CD4-positive, alpha-beta T cell treated with Interleukin-10 for 1 hour (primary cell): ENCODE measurements at places on chromosomes 7 and 10.

- DNase-seq: no peak
Observed at GRCh38 chr7:30447466-30447865, 31.1 kb downstream of the NOD1 start.

DNA sequence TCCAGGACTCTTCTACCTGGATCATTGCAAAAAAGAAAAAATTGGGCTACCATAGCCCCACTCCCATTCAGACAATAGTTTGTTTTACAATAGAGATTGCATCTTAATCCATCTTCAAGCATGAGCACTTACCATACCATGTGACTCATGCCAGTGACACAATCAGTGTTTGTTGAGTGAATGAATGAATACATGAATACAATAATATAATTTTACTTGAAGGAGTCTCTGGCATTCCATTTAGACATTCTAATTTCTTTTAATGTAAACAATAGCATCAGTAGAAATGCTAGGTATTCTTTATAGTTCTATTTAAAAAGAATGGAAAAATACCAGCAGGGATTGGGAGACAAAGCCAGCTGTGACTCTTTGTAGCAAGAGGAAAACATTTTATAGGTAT is 141.6 kb upstream of the AKR1E2 start:
- no peak for DNase-seq

DNA sequence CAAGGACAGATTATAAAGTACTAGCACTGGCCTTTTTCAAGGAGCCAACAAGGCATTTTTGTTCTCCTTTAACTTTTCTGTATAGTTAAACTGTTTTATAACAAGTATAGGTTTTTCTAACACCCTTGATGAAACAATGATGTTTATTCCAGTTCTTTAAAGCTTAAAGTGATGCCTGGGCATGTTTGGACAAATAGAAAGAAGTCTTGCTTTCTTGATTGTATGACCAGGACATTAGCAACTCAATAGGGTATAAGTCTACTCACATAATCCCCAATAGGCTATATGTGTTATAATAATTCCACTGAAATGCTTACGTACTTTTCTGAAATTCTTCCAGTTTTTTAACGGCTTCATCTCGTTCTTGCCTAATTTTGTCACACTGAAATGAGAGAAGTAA is 36.7 kb downstream of the SHTN1 start:
- no peak for DNase-seq

- DNase-seq: no peak
Observed at GRCh38 chr7:1234049-1234880, 1.6 kb downstream of the UNCX start.

- no peak for DNase-seq
Observed at GRCh38 chr7:138958391-138958956, 22.7 kb downstream of the KIAA1549 start.

- DNase-seq: no peak
Observed at GRCh38 chr7:147563669-147564068, 1026.9 kb upstream of the C7orf33 start.

- no peak for DNase-seq
Observed at GRCh38 chr10:33569702-33570101, 235.2 kb upstream of the NRP1 start.

DNA sequence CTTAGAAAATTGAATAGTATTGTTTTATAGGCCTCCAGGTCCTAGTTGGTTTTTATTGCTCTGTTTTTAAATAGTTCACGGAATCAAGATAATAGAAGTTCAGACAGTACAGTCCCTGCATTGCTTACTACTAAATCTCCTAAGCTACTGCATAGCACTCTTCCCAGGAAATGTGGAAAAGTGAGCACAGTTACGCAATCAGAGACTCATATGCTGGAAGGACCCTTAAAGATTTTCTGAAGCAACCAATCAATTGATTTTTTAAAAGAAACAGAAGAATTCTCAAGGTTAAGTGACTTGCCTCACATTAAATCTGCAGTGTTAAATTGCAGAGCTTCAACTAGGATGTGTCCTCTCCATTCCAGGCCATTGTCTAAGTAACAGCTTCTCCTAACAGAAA is 23.1 kb upstream of the DIP2C start:
- DNase-seq: no peak

GRCh38 chr10:20726381-20726780 is 170.7 kb downstream of the NEBL start:
- no peak for DNase-seq

- DNase-seq: no peak
Observed at GRCh38 chr7:155324012-155324917, 26.6 kb downstream of the INSIG1 start.

DNA sequence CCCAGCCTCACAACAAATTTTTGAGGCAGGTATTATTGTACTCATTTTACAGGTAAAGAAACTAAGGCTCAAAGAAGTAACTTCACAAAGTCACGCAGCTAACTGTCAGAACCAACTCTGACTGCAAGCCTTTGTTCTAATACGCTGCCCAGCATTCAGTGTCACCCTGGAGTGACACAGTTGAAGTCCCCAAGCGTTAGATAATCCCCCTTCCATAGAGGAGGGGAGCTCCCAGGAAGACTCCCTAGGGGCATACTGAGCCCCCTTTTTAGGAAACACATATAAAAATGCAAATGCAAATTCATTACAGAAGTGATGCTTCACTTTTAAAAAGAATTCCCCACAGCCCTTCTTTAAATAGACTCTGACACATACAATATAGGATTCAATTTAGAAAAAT is 101.0 kb upstream of the MACROH2A2 start:
- DNase-seq: no peak

DNA sequence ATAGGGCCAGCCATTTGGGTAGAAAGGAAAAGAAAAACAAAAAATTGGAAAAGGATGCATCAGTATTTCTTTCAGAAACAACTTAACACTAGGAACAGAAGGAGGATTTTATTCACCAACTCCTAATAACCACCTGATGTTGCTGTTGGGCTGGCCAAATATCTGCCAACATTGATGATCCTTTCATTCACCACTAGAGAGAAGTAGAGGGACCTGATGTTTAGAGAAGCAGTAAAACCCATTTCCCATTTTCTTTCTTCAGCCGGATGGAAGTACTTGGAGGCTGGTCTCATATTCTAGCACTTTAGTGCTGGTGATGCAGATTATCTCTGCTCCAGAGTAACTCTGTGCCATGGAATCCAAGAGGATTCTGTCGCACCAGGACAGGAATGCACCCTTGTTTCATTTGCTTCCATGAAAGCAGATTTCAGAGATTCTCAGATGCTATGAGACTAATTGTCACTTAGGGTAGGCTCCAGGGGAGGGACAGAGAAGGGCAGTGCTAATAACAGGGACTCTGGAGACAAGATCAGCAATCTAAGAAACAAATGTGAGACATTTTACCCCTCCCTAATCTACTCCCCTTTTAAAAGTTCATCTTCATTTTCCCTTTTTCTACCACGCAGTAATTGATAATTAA is 3.1 kb downstream of the KLLN start:
- DNase-seq: peak; percentile 74
